ENCODE measurements at places on chromosomes 4 and X.

GRCh38 chrX:13732246-13733067 lies 2.0 kb downstream of the TRAPPC2 start:
- no peak for DNase-seq

DNA sequence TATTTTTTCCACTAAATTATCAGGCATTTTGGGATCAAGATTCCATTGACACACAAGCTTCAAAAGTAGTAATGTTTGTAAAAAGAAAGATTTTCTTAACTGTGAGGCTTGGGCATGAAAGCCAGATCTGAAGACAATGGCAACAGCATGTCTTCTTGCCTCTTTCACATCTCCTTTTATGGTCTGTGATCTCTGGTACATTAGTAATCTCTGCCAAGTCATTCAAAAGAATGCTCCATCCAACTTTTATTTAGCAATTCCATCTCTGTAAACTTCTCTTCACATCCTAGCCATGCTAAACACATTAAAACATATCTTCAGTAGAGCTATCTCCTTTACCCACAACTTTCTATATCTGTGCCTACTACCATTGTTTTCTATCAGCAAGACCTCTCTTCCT lies 465.4 kb downstream of the FAT4 start:
- DNase-seq: no peak

DNA sequence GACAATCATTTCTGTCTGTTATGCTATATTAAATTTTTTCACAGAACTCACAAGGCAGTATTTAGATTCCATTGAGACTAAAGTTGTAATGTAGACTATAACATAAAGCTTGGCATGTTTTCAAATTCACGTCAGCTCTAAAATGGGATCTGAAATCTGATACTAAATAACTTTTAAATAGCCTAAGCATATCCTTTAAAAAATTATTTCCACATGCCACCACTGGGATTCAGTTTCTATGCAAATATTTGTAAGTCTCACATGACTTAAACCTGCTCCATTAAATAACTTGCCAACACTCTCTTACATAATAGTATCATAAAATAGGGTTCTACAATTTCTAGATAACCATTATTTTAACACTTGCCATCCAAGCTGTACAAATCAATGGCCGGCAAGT lies 32.4 kb downstream of the KLHL8 start:
- DNase-seq: no peak

DNA sequence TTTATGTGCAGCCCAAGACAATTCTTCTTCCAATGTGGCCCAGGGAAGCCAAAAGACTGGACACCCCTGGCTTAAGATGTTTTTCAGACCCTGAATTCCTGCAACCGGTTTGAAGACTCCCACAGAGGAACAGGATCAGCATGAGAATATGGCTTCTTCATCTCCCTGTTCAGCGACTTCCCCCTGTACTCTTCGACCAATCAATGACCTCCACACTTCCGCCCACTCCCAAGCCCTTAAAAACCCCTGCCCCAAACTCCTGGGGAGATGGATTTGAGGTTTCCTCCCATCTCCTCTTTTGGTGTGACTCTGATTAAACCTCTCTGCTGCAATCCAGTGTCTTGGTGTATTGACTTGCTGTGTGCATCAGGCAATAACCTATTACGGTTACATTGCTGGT lies 344.4 kb downstream of the NR3C2 start:
- no peak for DNase-seq

DNA sequence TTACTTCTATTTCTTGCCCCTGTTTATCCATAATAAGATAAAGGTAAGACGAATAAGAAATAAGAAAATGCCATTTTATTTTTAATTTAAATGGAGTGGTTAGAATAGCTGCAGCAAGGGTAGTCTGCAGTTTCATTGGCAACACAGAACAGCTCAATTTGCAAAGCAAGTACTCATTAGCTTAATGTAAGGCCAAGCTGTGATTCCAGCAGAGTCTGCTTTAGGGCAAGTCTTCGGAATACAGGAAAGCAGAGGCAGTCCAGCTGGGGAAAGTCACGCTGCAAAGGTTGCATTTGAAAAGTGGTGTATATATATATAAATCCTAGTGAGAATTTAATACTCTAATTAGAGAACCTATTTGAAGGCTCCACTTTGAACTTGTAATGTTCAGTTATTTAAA lies 59.0 kb downstream of the ANXA10 start:
- DNase-seq: no peak

- DNase-seq: no peak
These were observed 1040.0 kb downstream of the STPG2 start for GRCh38 chr4:97103252-97103651.

DNA sequence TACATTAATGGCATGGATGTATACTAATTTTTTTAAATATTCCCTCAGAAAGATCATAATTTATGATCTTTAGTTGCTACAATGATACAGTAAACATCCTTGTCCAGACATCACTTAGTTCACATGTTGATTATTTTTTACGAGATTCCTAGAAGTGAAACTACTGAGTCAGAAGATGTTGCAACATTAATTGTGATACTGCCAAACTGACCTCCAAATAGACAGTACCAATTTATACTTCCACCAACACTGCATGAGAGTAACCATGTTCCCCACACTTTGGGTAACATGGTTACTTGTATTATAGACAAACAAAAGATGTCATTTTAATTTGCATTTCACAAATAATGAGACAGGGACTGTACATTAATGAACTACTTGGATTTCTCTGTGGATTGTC lies 19.6 kb downstream of the RCHY1 start:
- DNase-seq: no peak

DNA sequence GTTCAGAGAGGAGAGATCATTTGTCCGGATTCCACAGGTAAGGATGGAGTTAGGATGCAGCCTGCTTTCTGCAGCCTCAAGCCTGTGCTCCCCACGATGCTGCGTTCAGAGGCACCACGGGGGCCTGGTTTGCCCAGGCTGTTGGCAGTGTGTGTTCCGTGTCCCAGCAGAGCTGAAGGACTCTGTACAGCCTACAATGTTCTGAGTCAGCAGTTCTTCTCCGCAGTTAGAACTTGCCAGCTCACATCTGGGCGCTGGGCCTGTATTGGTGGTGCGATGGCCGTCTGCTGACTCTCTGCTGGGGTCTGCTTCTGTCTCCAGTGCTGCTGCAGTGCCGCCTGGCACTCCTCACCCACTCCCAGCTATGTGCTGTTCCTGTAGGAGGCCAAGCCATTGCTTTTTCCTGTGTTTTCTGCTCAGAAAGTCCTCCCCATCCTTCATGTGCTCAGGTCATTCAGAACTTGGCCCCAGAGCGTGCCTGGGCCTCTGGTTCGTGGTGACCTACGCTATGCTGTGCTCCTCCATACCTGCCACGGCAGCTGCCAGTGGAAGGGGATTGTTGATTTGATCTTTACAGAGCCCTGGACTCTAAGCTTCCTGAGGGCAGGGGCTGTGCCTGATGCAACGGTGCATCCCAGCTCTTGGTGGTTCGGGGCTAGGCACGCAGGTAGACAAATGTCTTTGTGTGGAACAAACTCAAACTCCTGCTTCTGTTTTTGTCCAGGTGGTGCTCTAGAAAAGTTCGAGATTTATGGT lies 42.6 kb upstream of the TADA2B start:
- no peak for DNase-seq

DNA sequence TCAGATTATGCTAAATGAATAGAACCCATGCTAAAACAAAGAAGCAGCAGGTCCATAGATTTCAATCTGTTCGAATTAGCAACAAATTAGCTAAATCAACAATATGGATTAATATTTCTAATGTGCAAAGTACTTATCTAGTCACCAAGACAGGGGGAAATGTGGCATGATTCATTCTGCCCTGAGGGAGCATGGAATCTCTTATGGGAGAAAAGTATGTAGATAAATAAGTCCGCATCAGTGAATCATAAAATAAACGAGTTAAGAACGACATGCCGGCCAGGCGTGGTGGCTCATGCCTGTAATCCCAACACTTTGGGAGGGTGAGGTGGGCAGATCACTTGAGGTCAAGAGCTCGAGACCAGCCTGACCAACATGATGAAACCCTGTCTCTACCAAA lies 102.1 kb downstream of the ANOS1 start:
- DNase-seq: no peak

DNA sequence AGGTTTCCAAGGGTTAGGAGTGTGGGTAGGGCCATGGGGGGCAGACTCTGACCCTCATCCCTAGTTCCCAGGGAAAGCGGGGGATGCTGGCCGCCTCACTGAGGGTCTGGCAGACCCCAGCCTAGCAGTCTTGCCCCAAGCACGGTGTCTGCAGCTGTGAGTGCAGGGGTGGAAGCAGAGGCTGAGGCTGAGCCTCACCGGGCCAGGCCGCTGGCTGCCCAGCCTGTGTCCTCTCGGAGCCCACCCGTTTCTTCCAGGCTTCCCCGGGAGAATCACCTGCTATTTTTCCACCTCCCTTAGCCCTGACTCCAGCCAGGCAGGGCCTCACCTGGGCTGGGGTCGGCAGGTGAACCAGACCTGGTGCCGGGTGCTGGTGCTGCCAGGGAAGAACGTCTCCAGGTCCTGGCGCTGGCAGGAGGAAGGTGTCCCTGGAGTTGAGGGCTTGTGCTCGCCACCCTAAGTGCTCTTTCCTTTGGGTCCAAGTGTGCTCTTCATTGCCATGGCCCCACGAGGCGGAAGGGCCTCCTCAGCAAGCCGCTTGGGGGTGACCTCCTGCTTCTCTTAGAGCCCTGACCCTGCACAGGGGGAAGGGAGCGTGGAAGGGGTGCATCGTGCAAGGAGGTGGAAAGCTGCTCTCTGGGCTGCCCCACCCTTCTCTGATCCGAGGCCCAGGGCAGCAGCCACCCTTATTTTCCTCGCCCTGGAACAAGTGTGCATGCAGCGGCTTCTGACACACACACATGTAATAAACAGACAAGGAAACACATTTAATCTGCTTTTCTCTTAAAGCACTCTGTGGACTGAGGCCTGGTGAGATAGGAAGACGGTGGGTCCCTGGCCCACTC lies 112.7 kb downstream of the FAM53A start:
- no peak for DNase-seq

GRCh38 chrX:138719396-138719795 lies 7.9 kb upstream of the FGF13 start:
- no peak for DNase-seq

GRCh38 chrX:103356130-103356798 lies at the start of gene TCEAL9:
TSS of gene TCEAL9 (plus strand) at chrX:103356506. CDS start at chrX:103357685, 1,179 bp downstream.
- DNase-seq: no peak

DNA sequence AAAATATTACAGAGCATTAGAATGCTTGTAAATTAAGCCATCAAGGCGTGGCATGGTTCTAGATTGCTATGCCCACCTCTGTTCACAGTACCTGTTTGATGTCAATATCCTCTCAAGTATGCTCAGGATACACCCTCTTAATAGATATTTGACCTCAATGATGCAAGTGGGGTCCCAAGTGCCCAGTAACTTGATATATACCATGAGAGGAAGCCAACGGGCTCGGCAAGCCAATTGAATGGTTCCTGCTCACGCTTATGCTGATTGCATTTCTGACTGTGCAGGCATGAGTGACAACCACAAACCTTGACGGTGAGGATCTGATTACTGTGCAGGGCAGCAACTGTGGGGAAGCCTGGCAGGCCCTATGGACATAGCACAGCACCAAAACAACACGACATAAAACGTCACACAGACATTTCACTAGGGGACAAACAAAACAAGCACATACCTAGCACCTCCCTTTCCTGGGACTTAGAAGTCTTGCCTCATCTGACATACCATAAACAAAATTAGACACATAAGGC lies 179.1 kb upstream of the ETNPPL start:
- DNase-seq: no peak

DNA sequence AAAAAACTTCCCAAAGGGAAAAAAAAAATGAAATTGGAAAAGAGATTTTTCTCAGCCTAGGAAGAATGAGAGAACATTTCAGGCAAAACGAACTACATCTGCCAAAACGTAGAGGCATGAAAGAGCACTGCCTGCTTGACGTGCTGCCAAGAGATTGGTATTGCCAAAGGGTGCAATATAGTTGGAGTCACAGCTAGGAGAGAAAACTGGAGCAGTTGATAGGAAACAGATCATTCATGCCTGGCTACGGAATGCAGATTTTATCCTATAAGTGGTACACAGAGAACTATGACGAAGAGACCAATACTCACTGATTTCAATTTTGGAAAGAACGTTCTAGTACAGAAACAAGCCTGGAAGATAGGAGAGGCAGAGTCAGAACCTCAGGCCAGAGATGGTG lies 68.4 kb upstream of the IQCM start:
- no peak for DNase-seq

DNA sequence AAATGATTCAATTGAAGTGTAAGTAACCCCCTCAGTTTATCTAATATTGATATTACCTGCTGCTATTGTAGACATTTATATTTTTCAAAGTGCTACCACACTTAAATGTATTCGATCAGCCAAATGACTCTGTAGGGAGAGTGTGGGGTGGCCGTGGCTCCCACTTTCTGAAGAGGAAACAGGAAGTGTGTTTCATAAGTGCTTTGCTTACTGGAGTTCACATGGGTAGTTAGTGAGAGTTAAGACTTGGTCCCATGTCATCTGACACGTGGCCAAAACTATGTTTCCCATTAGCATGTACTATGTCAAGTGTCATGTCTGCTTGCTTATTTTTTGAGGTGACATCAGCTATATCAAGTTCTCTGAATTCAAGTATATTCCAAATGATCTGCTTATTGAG lies 308.1 kb upstream of the GATB start:
- no peak for DNase-seq

Measured in stimulated activated CD8-positive, alpha-beta memory T cell treated with anti-CD3 and anti-CD28 coated beads, Interleukin-7, amount 100 ng/mL, for 1 hour (primary cell).